ENCODE measurements at places on chromosomes 13 and 19.

GRCh38 chr19:14871619-14872230, 14.2 kb downstream of the OR7A17 start:
- no peak for DNase-seq

DNA sequence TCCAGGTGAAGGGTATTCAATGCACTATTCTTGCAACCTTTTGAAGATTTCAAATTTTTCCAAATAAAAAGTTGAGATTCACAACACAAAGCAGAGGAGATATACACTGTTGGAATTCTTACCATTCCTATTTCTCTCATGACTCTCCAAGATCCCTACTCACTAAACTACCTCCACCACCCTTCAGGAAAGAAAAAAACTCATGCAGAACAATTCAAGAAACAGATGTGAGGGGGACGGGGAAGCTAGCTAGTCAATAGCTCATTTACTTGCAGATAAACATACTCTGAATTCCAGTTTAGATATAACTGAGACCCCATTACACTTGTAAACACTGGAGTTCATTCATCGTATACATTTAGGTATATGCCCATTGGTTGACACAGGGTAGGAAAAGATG, 90.0 kb upstream of the SERP2 start:
- no peak for DNase-seq

DNA sequence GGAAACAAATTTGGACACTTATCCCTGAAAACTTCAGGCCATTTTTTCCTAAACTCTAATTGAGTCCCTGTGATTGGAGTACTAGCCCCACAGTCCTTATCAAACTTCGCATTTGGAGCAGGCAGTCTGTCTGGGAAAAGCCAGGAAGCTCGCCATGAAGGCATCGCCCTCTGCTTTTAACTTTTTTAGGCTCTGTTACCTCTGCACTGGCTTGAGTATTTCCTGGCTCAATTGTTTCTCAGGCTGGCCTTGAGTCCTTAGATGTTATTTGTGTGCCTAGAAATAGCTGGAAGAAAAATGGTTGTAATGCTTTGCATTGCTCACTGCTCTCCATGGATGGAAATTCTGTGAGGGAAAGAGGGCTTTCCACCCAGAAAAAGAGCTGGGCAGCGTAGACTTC, 24.2 kb downstream of the ACTN4 start:
- no peak for DNase-seq

DNA sequence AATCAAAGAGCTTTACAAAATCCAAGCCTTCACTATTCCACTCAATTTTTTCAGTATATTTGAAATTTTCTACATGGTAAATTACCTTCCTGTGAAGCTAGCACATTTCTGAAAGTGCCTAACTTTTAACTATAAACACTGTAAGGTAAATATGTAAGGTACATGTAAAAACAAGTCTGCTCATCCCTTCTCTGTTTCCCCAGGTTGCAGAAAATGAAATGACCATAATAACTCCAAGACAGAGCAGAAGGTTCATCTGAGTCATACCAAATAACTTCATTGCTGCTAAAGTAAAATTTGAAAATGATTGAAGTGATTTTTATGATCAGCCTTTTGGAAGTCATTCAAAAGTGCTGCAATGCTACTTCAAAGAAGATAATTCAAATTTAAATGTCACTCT, 28.6 kb downstream of the FGF14 start:
- DNase-seq, result no peak

- DNase-seq, result no peak
Measured at GRCh38 chr19:39426170-39426569, 9.6 kb downstream of the RPS16 start.

DNA sequence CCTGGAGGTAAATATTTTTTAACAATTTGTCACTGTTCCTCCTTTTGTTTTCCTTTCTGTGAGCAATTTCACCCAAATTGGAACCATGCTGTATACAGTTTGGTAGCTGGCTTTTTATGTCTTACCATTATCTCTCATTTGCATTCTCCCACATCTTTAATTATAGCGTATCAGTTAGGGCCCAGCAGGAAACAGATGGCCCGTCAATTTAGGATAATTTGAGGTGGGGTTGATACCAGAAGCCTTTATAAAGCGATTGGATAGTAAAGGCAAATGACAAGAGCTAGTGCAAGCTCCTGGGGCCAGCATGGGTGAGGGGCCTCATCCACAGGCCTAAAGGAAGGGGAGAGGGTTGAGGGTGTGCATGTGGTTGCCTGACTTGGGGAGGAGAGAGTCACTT, 3.8 kb upstream of the IFNL4 start:
- no peak for DNase-seq

DNA sequence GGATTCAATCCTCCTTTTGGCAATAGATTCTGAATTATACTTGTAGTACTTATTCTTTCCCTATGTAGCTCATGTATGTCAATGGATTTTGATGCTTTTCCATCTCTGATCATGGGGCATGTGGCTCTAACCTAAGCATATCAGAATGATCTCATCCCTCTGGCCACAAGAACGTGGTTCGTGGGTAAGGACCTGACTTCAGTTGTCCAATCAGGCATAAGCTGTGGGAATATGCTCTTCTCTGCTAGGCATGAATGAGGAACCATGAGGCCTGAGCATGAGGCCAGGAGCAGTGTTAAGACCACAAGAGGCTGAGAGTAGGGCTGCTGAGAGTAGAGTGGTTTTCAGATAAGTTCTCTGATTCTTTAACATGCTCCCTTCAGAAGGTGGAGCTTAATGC, 292.4 kb upstream of the TSHZ3 start:
- DNase-seq, result no peak

DNA sequence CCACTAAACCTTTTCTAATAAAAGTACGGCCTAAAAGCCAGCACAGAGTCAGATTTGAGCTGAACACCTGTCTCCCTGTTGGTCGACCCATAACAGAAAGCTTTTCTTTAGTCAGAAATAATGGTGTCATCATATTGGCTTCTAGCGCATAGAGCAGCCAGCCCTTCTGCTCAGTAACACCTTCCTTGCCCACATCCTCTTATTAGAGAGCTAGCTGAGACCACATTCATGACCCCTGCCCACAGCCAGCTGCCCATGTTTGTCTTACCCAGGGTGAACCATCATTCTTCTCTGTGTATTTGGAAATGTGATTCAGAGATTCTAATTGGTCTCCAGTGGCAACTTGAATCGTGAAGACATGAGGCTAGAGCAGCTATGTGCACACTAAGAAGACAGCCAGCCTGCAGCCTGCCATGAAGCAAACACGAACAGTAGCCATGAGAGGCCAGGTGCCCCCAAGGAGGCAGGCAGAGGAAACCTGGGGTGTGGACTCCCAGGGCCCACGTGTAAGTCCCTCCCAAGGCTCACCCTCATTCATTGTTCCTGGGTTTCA, 82.3 kb upstream of the PDCD5 start:
- no peak for DNase-seq

DNA sequence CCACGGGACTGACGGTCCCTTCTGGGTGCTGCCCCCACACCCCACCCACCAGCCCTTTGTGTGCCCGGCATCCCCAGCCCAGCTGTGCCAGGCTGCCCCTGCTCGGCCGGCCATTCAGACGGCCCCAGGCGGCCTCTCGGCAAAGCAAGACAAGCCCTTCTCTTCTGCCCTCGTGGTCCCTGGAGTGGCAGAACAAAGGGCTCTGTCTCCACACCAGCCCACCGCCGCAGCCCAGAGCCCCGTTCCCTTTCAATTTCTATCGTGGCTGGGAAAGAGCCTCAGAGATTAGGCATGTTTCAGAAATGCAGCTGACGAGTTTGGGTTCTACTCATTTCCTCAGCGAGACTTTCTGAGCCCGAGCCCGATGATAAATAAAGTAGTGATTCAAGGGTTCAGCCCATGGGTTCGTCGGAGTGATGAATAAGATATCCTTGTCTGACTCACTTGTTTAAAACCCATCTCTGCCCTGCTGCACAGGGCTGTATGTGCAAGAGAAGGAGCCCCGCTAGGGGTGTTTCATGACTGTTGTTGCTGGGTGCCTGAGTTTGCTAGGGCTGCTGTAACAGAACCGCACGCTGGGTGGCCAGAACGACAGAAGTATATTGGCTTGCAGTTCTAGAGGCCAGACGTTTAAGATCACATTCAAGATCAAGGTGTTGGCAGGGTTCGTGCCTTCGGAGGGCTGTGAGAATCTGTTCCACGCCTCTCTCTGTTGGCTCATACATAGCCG, 4.3 kb downstream of the MYO9B start:
- peak; percentile 23 for DNase-seq

GRCh38 chr19:38913958-38914357, 2.0 kb upstream of the CCER2 start:
- DNase-seq, result no peak

DNA sequence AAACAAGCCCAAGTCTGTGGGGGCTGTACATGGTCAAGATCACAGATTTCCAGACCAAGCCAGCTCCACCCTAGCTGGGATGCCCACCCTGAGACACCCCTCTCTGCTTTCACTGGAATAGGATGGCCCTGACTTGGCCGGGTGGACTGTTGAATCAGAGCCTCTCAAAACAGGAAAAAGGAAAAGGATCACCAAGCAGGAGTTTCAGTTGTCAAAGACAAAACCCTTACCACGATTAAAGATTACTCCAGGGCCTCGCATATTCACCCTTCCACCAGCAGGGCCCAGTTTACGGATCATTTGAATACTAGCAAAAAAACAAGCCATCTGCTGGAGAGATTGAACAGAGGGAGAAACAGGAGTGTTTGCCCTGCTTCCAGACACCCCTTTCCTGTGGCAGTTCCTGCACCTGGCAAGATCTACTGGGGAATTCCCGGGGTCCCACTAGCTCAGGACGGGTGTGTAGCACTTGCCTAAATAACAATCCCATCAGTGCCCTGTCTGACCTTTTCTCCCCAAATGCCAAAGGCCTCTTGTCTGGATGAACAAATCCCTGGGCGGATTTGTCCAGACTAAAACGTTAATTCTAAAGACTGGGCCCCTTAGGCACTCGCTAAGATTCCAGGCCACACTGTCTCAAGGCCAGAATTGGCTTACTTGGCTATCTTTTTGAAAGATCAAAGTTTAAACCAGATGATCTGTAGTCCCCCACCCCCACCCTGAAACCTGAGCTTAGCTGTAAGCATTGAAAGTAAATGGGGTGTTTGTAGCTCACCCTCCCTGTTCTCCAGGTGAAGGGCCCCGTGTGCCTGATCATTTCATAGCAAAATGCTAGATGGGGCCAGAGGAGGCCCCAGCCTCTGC, 38.4 kb downstream of the ACTN4 start:
- no peak for DNase-seq

DNA sequence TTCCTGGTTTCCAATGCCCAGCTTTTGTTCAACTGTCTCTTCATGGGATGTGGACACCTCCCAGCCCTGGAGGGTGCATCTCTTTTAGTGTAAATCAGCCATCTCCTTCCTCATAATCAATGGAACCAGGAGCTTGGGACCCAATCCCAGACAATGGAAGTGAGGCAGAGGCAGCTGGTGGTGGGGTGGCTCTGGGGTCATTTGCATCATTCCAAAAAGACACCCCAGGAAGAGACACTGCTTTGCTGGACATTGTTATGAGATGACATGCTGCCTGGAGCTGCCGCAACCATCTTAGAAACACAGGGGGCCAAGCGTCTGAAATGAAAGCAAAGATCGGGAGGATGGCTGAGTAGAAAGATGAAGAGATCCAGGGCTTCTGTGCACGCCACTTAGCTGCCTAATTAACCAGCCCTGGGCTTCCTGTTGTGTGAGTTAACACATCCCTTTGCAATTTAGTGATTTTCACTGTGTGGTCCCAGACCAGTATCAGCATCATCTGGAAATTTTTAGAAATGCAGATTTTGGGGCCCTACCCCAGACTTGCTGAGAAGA, 36.1 kb downstream of the IRS2 start:
- no peak for DNase-seq

DNA sequence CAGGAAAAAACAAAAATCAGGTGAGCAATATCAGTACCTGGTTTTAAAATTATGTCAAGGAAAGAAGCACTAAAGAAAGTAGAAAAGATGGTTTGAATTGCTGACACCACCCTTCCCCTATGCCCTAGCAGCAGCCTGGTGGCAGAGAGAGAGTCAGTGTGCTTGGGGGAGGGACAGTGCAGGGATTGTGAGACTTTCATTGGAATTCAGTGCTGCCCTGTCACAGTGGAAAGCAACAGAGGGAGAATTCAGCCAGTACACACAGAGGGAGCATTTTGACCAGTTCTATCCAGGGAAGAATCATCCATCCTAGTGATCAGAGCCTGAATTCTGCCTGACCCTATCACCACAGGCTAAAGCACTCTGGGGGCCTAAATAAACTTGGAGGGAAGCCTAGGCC, 222.4 kb upstream of the PCDH17 start:
- no peak for DNase-seq

DNA sequence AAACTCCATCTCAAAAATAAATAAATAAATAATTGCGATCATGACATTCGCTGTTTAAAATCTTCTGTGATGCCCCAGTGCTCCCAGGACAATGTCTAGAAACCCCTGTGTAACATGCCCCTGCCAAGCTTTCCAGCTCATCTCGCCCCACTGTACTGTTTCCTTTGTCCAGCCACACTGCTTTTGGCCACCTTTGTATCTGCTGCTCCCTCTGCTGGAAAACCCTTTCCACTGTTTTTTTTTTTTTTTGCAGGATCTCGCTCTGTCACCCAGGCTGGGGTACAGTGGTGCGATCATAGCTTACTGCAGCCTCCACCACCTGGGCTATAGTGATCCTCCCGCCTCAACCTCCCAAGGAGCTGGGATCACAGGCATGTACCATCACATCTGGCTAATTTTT, 7.5 kb downstream of the PLAUR start:
- no peak for DNase-seq

- DNase-seq, result peak; percentile 54
Measured at GRCh38 chr13:73991384-73991783, 142.8 kb downstream of the KLF12 start.

DNA sequence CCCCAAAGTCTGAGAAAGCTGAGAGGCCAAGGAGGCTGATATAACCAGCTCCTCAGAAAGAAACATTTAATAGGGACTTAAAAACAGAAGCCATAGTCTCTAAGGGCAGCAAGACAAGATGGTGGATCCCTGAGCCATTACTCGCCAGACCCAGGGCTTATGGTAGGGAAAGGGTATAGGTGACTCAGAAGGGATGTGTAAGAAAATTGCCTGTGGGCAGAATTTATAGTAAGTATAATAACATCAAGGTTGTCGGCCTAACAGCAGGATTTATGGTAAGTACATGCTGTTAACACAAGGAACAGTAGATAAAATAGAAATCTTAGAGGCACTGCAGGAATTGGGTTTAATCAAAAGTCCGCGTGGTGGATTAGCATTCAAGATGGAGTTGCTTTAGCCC, 14.7 kb downstream of the KBTBD6 start:
- DNase-seq, result no peak

DNA sequence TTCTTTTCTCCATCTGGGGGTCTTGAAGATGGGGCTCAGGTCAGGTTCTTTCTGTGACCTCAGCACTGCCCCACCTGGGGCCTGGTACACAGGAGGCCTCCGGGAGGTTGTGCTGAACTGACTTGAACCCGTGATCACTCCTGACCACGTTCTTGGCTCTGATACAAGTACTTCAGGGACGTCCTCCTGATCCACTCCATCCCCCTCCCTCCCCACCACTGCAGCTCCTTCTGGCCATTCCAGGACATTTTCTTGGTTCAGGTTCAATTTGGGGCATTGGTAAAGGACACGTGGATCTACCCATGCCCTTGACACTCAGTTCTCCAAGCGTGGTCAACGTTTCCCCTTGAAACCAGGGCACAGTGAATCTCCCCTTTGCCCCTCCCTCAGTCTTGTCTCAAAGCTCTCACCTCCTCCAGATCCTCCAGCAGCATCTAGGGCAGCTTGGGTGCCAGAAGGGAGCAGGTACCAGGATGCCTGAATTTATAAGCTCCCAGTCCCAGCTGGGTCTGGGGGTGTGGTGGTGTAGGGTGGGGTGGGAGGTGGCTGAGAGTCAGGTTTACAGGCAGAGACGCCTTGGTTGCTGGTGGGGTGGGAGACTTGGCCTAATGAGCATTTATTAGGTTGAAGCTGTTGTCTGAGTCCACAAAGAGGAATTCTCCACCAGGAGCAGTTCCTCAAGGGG, at the start of gene KLK15:
KLK15 (minus strand) TSS at position 458 of the 685 bp plus-strand sequence. CDS start 2,082 bp downstream, outside the sequence.
- DNase-seq, result no peak

- DNase-seq, result no peak
Measured at GRCh38 chr19:7440188-7440975, 48.5 kb downstream of the PEX11G start.

All from NCI-H1092 (cell line).